Thoracic aorta (tissue), 2 donors: ENCODE measurements at places on chromosomes 4 and X. TPM values are rescaled to one million over a fixed set of nuclear protein-coding genes. Genes with fewer than 3 reads are reported as not detected.

DNA sequence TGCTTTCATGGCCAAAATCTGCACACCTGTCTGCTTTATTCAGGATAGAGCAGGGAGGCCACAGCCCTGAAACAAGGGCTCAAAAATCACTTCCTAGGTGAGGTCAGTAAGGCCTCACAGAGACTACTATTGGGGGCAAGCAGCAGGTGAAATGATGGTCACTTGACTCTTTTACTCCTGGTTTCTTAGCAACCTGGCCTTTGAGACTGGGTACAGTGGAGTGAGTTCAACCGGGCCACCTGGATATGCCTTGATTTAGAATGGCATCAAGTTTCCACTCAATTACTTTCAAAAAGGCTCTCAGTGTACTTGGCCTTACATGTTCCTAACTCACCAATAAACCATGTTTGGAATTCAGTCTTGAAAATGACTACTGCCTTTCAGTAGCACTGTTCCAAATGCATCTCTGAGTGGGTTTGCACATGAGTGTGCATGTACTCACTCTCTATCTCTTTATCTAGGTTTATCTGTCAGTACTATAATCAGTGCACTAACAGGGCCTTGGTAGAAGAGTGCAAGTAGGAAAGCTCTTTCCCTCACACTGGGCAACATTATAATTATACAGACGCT is 388.2 kb downstream of the OPHN1 start:
- no peak for DNase-seq

GRCh38 chr4:93772858-93773257 is 55.7 kb upstream of the ATOH1 start:
- no peak for DNase-seq

Gene NHS
- 23.3 TPM for total RNA-seq

Gene TCP11X2
- total RNA-seq = not detected

DNA sequence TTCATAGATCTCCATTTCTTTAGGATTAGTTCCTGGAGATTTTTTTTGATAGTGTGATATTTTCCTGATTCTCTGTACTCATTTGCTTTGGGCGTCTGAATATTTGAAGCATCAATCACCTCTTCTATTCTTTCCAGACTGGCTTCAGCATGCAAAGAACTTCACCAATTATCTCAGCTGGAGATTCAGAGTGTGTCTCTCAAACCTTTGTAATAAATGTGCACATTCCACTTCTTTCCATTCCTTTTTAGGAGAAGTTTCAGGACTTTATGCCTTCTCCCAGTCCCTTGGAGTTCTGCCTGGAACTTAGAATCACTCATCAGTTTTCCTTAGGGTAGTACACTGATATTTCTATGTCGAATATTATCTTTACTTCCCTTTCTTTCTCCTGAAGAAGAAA is 334.8 kb downstream of the TEX13C start:
- DNase-seq = no peak

Gene GABRQ
- total RNA-seq = not detected

DNA sequence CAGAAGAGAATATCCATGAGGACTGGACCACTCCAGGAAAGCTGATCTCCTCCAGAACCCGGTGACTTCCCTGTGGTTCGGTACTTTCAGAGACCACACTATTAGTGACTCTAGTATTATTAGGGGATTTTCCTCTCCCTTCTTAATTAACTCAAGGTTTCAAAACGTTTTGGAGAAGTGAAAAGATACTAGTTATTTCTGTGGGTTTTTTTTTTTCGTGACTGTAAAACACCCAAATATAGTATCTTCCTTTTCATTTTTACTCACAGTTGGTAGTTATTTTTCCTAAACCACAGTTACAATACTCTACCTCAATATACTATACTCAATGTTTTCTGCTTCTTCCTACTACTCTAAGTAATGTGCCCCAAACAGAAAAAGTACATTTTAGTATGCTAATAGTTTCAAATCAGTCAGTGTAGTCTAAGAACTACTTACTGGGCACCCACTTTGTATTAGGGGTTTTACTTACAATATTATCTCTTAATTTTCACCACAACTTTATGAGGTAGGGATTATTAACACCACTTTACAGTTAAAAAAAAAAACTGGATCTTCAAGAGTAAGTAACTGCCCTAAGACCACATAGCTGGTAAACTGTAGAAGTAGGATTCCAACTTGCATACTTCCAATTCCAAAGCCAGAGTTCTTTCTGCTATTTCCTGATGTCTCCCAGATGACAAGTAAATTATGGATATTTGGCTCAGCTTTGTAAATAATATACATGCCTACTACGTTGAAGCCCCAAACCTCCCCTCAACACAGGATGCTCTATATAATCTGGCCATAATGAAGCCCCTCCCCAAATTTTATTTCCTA is 45.0 kb downstream of the SLC9A7 start:
- DNase-seq = no peak
